ENCODE measurements at places on chromosomes 5 and 9.

- no peak for DNase-seq
Observed at GRCh38 chr5:126884269-126884819, 107.4 kb downstream of the LMNB1 start.

DNA sequence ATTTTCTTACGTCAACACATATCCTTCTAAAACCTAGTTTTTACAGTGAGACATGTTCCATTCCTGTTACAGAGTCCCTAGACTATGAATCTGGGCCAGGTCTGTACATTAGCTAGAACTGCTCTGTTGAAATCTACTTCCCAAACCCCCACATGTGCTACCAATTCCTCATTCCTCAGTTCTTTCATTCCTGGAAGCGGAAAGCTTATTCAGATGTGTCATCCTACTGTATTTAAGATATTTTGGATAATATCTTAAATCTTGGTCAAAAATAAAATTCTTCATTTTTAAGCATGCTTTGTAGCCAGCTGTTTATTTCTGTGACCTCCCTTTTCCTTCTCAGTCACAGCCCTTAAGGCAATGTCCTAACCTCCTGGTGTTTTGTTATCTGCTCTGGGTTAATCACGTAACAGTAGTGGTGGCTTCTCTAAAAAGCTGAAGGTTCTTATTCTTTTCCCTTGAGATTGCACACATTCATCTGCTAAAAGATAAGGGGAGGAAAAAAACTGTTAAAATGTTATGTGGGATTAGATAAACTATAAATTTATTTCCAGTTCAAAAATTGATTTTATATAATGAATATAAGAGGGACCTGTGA is 35.6 kb downstream of the GLRX start:
- no peak for DNase-seq

- DNase-seq, result no peak
Observed at GRCh38 chr5:77425420-77425819, 66.7 kb downstream of the WDR41 start.

DNA sequence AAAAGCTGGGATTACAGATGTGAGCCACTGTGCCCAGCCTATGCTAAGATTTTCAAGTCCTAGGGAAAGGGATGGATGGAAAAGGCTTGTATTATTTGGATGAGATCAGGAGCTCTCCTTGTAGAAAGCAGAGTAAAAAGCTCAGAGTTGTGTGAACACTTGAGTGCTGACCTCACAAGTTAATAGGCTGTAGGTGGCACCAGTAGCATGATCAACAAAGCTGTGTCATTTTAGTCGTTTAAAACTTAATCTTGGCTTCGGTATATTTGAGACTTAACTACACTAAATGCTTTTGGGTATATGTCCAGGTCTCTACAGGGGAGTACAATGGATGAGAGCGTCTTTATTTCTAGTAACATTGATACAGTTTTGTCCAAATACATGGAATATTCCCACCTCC is 264.2 kb downstream of the TMEM38B start:
- no peak for DNase-seq

- no peak for DNase-seq
Observed at GRCh38 chr5:6745706-6746222, 32.5 kb downstream of the TENT4A start.

DNA sequence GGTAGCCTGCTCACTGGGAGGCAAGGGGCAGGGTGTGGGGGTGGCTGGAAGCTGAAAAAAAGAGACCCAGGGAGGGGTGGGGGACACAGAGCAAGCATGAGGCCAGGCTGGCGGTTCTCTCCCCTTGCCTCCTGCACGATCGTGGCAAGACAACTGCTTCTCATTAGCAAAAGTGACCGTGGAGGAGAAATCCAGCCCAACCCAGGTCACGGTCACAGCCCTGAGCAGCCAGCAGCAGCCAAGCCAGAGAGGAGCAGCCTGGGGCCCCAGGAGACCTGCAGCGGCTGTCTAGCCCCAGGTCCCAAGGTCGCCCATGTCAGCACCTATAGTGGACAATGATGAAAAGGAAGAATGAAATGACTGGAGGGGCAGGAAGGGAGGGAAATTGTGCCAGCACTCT is 89.1 kb downstream of the NRG2 start:
- no peak for DNase-seq

DNA sequence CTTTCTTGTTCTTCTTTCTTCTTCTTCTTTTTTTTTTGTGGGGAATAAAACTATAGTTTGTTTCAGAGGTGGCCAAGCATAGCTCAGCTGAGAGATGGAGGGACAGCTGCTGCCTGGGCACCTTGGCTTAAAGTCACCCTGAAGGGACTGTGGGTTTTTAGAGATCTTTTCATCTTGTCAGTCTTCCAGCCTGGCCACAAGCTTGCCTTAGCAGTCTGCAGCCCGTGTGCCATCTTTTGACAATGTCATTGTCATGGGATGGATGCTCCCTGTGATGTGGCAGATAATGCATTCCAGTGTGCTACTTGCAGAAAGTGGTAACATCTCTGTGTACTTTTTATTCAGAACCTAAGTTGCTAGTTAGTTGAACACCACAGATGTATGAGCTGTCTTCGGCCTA is 280.8 kb downstream of the FANCC start:
- no peak for DNase-seq

DNA sequence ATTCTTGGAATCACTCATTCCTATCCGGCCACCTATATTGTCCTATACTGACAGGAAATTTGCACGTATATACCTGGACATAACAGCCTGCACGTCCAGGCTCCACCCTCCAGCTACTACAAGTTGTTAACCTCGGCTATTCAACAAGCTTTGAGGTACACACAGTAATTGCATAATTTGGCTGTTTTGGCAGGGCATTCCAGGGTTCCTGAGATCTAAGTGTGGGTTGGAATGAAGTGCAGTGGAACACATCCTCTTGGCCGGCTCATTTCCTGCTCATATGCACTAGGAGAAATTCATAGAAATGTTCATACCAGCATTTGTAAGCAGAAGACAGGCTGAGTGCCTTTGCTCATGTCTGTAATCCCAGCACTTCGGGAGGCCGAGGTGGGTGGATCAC is 222.3 kb downstream of the FBXL7 start:
- DNase-seq, result no peak

DNA sequence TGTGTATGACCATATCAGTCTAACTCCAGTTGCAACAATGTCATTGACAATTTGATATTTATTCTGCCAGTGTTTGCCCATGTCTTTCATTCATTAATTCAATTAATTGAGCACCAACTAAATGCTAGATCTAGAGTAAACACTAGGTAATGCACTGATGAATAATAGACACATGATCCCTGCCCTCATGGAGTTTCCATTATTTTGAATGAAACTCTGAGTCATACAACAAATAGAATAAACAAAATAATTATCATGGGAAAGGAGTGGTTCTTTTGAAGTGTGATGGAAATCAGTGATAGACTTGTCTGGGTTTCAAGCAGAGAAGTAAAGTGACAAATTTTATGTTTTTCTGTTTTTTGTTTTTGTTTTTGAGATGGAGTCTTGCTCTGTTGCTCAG is 4.6 kb downstream of the ARHGEF37 start:
- DNase-seq, result no peak

- no peak for DNase-seq
Observed at GRCh38 chr9:130352081-130352480, 86.5 kb downstream of the HMCN2 start.
